ENCODE measurements at places on chromosomes 7 and 10. TPM values are rescaled to one million over a fixed set of nuclear protein-coding genes. Genes with fewer than 3 reads are reported as not detected.

GRCh38 chr7:95569720-95570119 is 26.6 kb downstream of the PDK4 start:
- H3K4me3 ChIP-seq, result no peak overlapping the region
- no peak for DNase-seq
- peaks cover 3% of the 10 kb centered on the region for H3K27me3 ChIP-seq
- no peak overlapping the region for H3K27ac ChIP-seq
- H3K4me1 ChIP-seq, result no peaks in the 10 kb centered on the region

DNA sequence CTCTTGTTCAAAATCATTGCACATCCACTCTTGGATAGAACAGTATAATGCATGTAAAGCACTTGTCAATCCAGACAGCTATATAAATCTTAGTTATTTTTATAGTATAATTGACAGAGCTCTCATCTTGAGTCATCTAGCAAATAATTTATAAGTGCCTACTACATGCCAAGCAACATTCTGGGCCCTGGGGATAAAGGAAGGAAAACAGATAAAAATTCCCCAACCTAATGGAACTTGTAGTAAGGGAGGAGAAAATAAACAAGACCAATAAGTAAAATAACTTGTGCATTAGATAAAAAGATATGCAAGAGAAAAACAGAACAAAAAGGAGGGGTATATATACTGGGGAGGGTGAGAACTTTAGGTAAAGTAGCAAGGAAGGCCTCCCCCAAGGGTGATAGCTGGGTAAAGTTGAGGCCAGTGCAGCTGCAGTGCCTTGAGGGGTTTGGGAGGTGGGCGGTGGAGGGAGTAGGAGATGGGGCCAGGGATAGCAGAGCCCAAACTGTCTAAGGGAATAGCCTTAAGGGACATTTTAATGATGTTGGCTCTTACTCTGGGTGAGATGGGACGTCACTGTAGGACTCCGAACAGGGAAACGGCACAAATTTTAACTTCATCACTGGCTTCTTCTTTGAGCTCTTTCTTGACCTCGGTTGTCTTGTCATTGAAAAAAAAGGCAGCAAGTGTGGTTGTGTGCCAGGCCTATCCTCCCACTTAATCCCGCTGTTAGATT is 79.3 kb upstream of the SEC61G start:
- no peaks in the 10 kb centered on the region for H3K36me3 ChIP-seq
- no peak overlapping the region for H3K4me3 ChIP-seq
- no peaks in the 10 kb centered on the region for H3K27me3 ChIP-seq
- peaks cover 6% of the 10 kb centered on the region for H3K4me1 ChIP-seq
- DNase-seq, result no peak
- H3K27ac ChIP-seq, result no peak overlapping the region

GRCh38 chr7:130966246-130967009 is 232.4 kb upstream of the KLF14 start:
- no peaks in the 10 kb centered on the region for H3K27me3 ChIP-seq
- no peak overlapping the region for H3K27ac ChIP-seq
- H3K4me3 ChIP-seq, result no peak overlapping the region
- DNase-seq, result no peak
- H3K4me1 ChIP-seq, result no peaks in the 10 kb centered on the region
- H3K36me3 ChIP-seq, result no peaks in the 10 kb centered on the region

DNA sequence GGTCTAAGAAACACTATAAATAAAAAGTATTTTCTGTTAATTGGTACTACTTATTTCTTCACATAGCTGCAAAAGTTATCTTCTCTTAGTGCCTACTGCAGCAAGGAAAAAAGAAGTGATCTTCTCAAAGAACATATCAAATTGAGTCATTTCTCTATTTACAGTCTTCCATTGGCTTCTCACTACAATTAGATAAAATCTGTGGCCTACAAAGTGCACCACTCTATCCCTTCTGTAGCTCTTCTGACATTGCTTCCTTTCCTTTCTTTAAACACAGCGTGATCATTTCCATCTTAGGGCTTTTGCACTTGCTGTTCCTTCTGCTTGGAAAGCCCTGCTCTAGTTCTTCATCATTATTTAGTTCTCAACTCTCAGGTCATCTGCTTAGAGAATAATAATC is 44.7 kb downstream of the MXI1 start:
- no peak overlapping the region for H3K4me3 ChIP-seq
- no peak for DNase-seq
- H3K4me1 ChIP-seq, result peaks cover 3% of the 10 kb centered on the region
- no peak overlapping the region for H3K27ac ChIP-seq
- no peaks in the 10 kb centered on the region for H3K27me3 ChIP-seq
- H3K36me3 ChIP-seq, result peaks cover 30% of the 10 kb centered on the region

- no peak overlapping the region for H3K4me3 ChIP-seq
- peaks cover 1% of the 10 kb centered on the region for H3K36me3 ChIP-seq
- peaks cover 40% of the 10 kb centered on the region for H3K4me1 ChIP-seq
- peak overlapping the region; percentile 36 for H3K27ac ChIP-seq
These were observed 6.6 kb downstream of the SEMA3A start for GRCh38 chr7:84187813-84188510.

- H3K27ac ChIP-seq, result peak overlapping the region; percentile 98
- H3K4me1 ChIP-seq, result peaks cover 81% of the 10 kb centered on the region
- no peak for DNase-seq
- no peaks in the 10 kb centered on the region for H3K27me3 ChIP-seq
These were observed 33.8 kb upstream of the LYZL1 start for GRCh38 chr10:29255104-29255503.

DNA sequence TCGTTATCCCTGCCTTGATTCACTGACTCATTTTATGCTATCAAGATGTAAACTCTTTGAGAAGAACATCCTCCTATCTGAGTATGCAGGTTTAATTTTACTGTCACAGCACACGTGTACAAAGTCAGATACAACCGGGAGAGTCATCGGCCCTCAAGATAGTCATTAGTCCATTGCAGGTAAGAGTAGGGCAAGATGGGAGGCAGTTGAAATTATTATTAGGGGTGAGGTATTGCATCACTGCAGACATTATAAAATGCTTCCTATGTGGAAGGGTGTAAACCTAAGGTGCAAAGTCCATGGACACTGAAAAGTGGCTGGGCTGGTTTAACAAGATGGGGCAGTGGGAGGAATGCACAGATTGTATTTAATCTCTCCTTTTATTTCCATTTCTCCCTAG is 113.7 kb downstream of the ARL4A start:
- peak overlapping the region; percentile 82 for H3K27ac ChIP-seq
- H3K36me3 ChIP-seq, result no peaks in the 10 kb centered on the region
- no peaks in the 10 kb centered on the region for H3K27me3 ChIP-seq

DNA sequence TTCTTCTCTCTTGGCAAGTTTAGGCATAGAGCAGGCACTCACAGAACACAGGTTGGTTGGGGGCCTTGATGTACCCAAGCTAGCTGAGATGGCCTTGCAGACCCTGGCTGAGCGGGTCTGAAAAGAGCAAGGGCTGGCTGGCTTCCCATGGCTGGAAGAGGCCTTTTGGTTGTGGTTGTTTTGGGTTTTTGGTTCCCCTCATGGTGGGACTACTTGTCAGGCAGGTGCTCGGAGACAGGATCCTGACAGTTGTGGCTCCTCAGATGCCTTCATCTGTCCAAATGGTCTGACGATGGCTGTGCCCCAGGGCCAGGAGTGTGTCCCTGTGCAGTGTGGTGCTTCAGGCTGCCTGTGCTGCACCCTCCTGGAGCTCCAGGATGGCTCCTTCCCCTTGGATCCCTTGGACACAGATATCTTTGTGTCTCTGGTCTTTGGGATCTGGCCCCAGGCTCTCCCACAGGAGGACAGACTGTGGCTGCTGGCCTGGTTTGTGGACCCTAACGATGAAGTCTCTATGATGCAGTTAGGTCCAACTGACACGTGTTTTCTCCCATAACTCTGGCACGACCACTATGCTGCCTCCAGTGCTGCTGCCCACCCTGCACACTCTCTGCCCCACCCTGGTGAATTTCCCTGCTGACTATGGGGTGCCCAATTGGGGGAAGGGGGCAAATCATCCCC is 321.5 kb upstream of the ZNF32 start:
- no peak overlapping the region for H3K4me3 ChIP-seq
- DNase-seq, result no peak
- H3K36me3 ChIP-seq, result no peaks in the 10 kb centered on the region

- no peak overlapping the region for H3K4me3 ChIP-seq
- peaks cover 26% of the 10 kb centered on the region for H3K36me3 ChIP-seq
These were observed 46.9 kb downstream of the PITRM1 start for GRCh38 chr10:3125527-3126170.

GRCh38 chr7:157388301-157388700 is 51.5 kb downstream of the DNAJB6 start:
- H3K4me1 ChIP-seq, result peaks cover 3% of the 10 kb centered on the region
- no peaks in the 10 kb centered on the region for H3K27me3 ChIP-seq
- peaks cover 18% of the 10 kb centered on the region for H3K36me3 ChIP-seq
- no peak overlapping the region for H3K27ac ChIP-seq

DNA sequence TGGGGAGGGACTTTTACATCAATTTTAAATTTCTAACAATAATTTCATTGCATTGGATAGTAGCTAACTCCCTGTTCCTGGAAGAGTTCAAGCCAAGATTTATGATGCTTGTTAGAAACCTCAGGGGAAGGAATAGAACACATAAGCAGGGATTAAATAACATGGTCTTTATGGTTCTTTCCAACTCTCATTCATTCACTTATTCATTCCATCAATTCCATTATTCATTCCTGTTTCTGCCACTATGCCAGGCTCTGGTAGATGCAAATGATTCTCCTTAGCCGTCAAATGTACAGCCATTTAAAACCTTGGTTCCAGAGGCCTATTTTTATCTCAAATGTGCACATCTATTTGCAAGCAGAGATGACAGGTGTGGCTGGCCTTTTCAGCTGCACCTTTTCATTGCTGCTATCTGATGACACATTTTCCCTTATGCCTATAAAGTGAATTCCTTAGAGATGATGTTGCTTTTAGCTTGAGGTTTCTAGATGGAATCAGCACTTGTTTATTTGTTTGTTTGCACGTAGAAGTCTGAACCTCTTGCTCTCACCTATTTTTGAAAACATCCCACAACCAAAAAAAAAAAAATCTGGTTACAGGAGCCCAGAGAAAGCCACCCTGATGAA is 205.7 kb upstream of the IGFBP3 start:
- H3K36me3 ChIP-seq, result peaks cover 6% of the 10 kb centered on the region
- H3K4me3 ChIP-seq, result no peak overlapping the region
- H3K27me3 ChIP-seq, result no peaks in the 10 kb centered on the region
- no peak overlapping the region for H3K27ac ChIP-seq
- H3K4me1 ChIP-seq, result peaks cover 8% of the 10 kb centered on the region

GRCh38 chr10:96706331-96706853 is 13.9 kb downstream of the PIK3AP1 start:
- no peak for DNase-seq
- H3K4me3 ChIP-seq, result no peak overlapping the region
- no peaks in the 10 kb centered on the region for H3K27me3 ChIP-seq
- no peak overlapping the region for H3K27ac ChIP-seq
- no peaks in the 10 kb centered on the region for H3K36me3 ChIP-seq
- no peaks in the 10 kb centered on the region for H3K4me1 ChIP-seq

- no peak for DNase-seq
- H3K27me3 ChIP-seq, result no peaks in the 10 kb centered on the region
- H3K4me3 ChIP-seq, result no peak overlapping the region
- no peak overlapping the region for H3K27ac ChIP-seq
These were observed 221.0 kb upstream of the FZD1 start for GRCh38 chr7:91043186-91043585.

DNA sequence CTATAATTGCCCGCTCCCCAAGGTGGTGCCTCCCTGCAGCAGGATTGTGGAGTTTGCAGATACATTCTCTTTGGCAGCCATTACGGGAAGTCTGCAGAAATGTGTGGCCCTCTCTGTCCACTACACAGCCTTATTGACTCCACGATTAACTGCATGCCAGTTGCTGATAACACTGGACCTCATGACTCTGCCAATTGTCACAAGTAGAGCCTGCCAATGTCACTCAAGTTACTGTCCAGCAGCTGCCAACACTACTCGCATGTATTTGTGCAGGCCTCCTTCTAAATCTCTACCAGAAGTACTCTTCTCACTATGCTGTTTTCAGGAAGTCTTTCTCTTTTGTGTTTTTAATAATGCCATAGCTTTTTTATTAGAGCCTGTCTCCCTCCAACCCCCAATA is 128.8 kb downstream of the PPP1R3A start:
- no peak overlapping the region for H3K27ac ChIP-seq
- no peaks in the 10 kb centered on the region for H3K36me3 ChIP-seq
- no peak for DNase-seq
- H3K4me1 ChIP-seq, result peaks cover 6% of the 10 kb centered on the region
- H3K4me3 ChIP-seq, result no peak overlapping the region
- peaks cover 2% of the 10 kb centered on the region for H3K27me3 ChIP-seq

DNA sequence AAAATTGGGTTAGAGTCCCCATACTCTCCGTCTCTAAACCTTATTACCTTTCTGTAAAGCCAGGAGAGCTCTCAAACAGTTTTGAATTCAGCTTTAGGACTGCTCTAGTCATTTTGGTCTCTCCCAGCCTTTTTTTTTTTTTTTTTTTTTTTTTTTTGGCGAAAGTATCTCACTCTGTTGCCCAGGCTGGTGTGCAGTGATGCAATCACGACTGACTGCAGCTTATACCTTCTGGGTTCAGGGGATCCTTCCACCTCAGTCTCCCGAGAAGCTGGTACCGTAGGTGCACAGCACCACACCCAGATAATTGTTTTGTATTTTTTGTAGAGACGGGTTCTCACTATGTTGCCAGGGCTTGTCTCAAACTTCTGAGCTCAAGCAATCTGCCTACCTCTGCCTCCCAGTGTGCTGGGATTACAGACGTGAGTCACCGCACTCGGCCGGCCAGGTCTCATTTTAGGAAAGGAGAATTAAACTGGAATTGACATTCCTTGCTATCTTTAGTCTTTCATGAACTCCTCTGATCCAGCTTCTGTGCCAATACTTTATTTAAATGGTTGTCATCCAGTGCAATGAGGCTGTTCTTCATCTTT is 31.4 kb upstream of the RSU1 start:
- no peak overlapping the region for H3K4me3 ChIP-seq
- no peak overlapping the region for H3K27ac ChIP-seq
- H3K36me3 ChIP-seq, result no peaks in the 10 kb centered on the region
- peaks cover 27% of the 10 kb centered on the region for H3K4me1 ChIP-seq
- H3K27me3 ChIP-seq, result no peaks in the 10 kb centered on the region

DNA sequence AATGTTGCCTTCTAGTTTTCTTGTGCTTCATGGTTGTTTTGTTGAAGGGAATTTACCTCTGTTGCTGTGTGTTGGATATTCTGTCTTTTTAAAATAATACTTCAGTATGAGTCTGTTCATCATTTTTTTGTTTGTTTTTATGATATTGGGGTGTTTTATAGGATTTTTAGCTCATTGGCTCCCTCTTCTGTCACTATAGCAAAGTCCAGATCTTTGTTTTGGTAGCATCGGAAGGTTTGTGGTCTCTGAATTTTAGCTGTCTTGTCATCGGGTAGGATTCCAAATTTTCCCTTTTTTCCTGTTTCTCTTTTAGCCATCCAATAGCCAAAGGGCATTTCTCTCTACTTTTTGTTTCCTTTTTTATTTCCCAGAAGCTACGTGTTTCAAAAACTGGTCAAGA is 91.4 kb downstream of the EXOC4 start:
- DNase-seq, result no peak
- H3K27ac ChIP-seq, result no peak overlapping the region
- H3K4me3 ChIP-seq, result no peak overlapping the region
- H3K4me1 ChIP-seq, result no peaks in the 10 kb centered on the region
- no peaks in the 10 kb centered on the region for H3K27me3 ChIP-seq

- H3K27me3 ChIP-seq, result no peaks in the 10 kb centered on the region
- H3K4me3 ChIP-seq, result no peak overlapping the region
- H3K27ac ChIP-seq, result no peak overlapping the region
- H3K4me1 ChIP-seq, result no peaks in the 10 kb centered on the region
These were observed 6.8 kb upstream of the SCART1 start for GRCh38 chr10:133446979-133447378.

The PNLIPRP2 gene
- total RNA-seq, result not detected

The NUDT13 gene
- total RNA-seq, result 3.5 TPM

The KCND2 gene
- total RNA-seq, result 3.7 TPM

The ELN gene
- 37.4 TPM for total RNA-seq

The CYP2C8 gene
- total RNA-seq, result 5.8 TPM

The CYP26C1 gene
- 0.44 TPM for total RNA-seq

The ABCC2 gene
- total RNA-seq, result 0.87 TPM

The DOCK1 gene
- total RNA-seq, result 70.0 TPM

The FRG2B gene
- not detected for total RNA-seq

The FGL2 gene
- 0.05 TPM for total RNA-seq

Measured in mesothelial cell of epicardium (in vitro differentiated cells).